Prostate gland (tissue), 2 donors: ENCODE measurements at places on chromosomes 1 and 21.
A peak's percentile ranks its signal among the peaks of the same experiment; 100 is the strongest.

DNA sequence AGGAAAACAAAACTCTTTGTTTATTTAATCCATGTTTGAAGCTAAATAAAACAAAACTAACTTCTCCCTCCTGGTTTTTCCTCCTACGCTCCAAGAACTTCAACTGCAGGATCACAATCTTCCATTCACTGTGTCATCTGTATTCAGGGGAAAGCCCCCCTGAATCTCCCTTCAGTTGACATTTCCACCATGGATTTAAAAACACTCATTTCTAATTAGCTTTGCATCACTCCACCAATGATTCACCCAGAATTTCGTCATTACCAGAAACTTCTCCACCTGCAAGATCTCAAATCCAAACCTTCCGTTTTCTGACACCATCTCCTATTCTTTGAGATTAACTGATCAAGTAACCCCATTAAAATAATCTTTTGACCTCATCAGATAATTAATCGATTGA is 10.9 kb upstream of the RGS5 start:
- DNase-seq = no peak

DNA sequence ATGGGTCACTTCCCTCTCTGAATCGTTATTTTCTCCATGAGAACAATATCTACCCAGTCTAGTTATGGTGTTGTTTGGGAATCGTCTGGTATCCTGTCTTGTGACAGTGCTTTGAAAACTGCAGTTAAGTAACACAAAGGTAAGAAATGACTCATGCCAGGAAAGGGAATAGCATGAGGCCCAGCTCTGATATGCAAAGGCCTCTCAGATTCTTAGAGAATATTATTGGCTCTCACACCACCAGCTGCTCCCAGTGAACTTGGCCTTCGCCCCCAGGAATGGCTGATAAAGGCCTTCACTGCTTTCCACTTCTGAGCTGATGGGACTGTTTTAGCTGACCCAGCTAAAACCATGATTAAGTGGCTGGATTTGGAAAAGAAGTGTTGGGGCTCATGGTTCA is 27.1 kb downstream of the NEK2 start:
- DNase-seq = no peak

DNA sequence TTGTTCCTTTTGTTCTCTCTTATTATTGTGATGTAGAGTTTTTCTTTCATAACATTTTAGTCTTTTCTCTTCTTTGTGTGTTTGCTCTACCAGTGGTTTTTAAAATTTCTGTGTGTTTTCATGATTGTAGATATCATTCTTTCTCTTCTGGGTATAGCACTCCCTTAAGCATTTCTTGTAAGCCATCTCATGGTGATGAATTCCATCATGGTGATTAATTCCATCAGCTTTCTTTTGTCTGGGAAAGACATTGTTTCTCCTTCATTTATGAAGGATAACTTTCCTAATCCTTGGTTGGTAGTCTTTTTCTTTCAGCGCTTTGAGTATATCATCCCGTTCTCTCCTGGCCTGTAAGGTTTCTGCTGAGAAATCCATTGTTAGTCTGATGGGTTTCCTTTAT is 22.7 kb downstream of the CD55 start:
- DNase-seq = no peak

GRCh38 chr1:201760516-201760915 is 68.4 kb upstream of the IPO9 start:
- DNase-seq = no peak

DNA sequence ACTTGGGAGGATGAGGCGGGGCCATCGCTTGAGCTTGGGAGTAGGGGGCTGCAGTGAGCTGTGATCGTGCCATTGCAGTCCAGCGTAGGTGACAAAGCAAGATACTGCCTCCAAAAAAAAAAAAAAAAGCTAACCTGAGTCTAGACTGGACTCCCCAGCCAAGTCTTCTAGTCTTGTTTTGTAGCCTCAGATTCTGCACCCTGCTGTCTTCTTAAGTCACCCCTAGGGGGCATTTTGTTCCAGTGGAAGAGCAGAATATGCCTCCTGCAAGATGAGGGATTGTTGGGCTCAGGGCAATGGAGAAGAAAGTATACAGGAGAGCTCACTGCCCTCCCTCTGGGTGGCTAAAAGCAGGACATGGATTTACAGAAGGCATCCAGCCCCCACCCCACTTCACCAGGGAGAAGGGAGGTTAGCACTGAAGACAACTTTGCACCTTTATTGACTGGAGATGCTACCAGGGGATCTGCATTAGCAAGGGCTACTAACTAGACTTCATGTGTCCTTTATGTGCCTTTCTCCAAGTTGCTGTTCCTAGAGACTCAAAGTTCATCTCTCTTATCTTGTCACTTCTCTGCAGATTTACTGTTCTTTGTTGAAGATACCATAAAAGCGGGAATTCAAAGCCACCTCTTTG is 15.3 kb upstream of the RNF187 start:
- DNase-seq = no peak

GRCh38 chr1:19387045-19387467 is 74.9 kb downstream of the SLC66A1 start:
- DNase-seq = no peak

- DNase-seq = peak; percentile 48
These were observed 48.6 kb downstream of the ITPKB start for GRCh38 chr1:226690460-226690982.

DNA sequence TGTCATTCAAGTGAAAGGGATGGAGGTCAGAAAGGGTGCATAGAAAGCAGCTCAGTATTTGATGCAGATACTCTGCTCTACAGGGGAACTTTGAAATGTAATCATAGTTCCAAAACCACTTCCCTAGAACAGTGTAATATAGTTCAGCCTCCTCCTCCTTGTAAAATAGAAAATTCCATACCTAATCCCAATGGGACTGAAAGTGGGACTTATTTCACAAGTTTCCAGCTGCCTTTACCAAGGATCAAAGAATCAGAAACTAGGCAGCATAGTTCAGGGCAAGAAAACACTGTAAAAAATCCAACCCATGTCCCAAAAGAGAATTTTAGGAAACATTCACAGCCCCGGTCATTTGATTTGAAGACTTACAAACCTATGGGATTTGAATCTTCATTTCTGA is 8.1 kb upstream of the TMCO2 start:
- DNase-seq = no peak

DNA sequence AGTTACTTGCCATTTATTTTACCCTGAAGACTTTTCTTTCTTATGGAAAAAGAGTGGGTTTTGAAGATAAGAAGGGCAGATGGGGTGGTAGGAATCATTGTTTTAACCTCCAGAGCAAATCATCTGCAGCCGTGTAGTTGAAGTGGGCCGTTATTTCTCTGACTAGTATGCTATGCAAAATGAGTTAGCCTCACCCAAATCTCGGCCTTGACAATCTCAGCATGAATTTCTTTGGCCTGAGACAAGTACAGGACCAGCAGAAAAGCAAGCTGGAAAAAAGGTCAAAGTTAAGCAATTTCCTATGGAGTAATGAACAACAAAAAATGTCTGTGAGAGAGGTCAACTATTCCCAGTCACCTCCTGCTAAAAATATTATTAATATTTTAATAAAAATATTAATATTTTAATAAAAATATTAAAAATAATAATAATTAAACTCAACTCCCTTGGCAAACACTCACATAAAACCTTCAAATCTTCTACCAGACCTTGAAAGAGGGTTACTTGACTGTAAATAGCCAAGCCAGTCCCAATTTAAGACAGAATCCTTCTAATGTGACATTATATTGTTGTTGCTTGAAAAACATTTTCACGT is 6.8 kb upstream of the TEKT2 start:
- DNase-seq = no peak

GRCh38 chr1:28104866-28105467 is 16.6 kb upstream of the EYA3 start:
- no peak for DNase-seq

- no peak for DNase-seq
These were observed 138.8 kb upstream of the HMGB4 start for GRCh38 chr1:33725037-33725436.

- peak; percentile 51 for DNase-seq
These were observed 3.9 kb upstream of the PRKCZ start for GRCh38 chr1:2046174-2046917.

DNA sequence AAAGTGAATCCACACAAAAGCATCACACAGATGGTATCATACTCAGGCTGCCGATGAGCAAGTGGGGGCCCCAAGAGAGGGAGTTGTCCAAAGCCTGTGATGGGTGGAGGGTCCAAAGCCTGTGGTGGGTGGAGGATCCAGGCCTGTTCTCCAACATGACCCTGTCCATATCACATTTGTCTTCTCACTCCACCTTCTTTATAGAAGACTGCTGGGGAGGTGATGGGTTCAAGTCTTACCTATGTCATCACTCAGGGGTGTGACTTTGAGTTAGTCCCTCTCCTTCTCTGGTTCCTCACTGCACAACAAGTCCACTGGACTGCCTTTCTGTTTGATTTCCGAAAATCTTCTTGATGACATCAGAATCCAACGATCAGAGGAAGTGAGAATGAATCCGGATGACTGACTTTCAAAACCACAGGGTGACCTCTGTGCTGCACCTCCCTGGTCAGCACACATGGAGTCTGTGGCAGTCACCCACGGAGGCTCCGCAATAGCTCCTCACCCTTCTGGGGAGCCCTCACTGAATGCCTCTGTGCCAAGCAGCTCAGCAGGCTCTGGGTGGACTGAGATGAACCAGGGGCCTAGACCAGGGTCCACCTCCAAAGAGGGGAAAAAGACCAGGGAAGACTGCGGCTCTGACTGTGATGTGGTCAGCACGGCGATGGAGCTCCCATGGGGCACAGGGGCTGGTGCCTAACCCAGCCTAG is 166.8 kb downstream of the HIVEP3 start:
- no peak for DNase-seq

DNA sequence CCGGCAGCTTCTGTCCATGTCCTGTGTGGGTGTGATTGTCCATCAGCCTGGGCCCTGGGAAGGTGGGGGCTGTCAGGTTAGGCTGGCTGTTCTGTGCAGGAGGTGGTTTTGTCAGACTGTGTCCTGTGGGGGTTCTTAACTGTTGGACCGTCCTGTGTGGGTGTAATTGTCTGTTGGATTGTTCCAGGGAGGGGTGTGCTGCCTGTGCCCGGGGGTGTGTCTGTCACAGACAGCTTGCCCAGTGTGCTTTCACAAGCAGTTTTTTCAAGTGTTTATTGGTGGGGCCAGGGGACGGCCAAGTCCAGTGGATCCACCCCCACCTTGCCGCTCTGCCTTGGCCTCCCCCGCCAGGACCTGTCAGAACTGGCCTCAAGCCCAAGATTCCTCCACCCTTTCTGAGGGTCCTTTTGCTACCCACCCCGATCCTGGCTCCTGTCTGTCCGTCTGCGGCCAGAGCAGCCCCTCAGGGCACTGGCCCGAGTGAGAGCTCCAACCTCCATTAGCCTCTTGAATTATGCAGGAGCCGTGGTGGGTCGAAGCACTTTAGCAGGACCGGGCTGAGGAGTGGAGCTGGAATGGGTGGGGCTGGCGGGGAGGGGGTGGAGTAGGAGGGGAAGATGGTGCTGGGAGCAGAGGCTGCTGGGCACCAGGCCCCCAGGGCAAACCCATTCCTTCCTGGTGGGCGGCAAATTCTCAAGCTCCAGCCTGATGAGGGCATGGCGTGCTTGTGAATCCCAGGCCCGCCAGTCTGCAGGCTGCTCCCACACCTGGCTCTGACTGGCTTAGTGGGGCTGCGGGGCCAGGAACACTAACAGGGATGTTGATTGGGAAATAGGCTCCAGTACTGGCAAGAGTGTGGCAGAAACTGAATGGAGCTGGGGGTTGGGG is 47.2 kb downstream of the PTPRF start:
- DNase-seq = peak; percentile 69

GRCh38 chr1:113519556-113519955 is 129.2 kb downstream of the MAGI3 start:
- DNase-seq = no peak

GRCh38 chr1:61152469-61153105 is 70.2 kb downstream of the NFIA start:
- no peak for DNase-seq

DNA sequence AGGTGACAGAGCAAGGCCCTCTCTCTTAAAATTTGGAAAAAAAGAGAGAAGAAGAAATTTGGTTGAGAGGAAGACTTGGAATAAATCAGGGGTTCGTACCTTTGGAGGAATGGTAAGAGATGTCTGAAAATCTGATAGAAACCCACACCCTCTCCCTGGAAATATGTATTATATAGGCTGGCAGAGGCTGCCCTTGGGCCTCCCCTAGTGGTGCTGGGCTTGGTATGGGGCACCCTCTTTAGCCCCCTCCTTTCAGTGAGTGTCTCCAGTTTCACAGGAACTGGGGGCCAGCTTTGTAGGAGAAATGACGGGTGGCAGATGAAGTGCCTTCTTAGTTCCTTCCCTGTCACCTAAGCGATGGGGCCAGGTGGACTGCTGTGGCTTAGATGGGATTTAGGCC is 82.9 kb upstream of the SLC2A1 start:
- no peak for DNase-seq

DNA sequence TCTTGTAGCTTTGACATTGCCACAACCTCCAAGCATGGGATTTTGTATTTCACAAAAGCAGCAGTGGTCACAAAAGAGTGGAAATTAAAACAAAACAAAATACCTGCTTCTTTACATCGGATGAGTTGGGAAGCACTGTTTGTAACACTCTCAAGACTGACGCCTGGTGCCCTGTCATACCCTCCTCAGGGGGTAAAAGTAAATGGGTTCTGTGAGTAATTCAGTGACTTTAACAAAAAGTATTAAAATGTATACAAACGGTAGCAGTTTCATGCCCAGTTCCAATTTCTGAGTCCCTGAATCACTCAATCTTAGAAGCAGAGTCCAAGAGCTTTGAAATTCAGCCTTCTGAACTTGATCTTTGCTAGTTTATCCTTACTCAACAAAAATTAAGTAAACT is 152.5 kb downstream of the TIAM1 start:
- no peak for DNase-seq

DNA sequence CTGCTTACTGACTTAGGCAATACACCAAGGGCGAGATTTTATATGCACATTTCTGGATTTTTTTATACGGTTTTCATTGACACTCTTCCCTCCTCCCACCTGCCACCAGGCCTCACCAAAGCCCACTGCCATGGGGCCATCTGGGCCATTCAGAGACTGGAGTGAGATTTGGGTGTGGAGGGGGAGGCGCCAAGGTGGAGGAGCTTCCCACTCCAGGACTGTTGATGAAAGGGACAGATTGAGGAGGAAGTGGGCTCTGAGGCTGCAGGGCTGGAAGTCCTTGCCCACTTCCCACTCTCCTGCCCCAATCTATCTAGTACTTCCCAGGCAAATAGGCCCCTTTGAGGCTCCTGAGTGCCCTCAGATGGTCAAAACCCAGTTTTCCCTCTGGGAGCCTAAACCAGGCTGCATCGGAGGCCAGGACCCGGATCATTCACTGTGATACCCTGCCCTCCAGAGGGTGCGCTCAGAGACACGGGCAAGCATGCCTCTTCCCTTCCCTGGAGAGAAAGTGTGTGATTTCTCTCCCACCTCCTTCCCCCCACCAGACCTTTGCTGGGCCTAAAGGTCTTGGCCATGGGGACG is 57.9 kb downstream of the LACTBL1 start:
- no peak for DNase-seq
